ENCODE measurements at places on chromosomes 7 and 10.

- DNase-seq, result no peak
Measured at GRCh38 chr7:69859342-69859741, 261.1 kb downstream of the AUTS2 start.

GRCh38 chr7:73308074-73308664 lies 457 bp downstream of the NSUN5 start:
- DNase-seq, result no peak

- DNase-seq, result no peak
Measured at GRCh38 chr7:101636822-101637623, 7.9 kb upstream of the MYL10 start.

DNA sequence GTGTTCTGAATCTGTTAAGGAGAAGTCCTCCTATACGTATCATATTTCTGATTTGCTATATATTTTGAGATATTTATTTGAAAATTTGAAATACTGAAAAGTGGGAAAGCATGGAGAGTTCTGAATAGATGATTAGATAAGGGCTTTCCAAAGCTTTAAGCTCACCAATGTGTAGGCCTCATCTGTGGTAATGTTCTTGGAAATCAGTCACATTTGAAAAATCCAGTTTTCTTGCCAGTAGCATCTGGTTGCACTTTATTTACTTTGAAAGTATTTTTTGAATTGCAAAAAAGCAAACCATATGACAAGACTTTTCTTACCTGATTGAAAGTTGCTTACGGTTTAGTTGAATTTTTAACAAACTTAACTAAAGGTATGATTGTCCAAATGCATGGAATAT lies 21.7 kb downstream of the ADD3 start:
- DNase-seq, result no peak

DNA sequence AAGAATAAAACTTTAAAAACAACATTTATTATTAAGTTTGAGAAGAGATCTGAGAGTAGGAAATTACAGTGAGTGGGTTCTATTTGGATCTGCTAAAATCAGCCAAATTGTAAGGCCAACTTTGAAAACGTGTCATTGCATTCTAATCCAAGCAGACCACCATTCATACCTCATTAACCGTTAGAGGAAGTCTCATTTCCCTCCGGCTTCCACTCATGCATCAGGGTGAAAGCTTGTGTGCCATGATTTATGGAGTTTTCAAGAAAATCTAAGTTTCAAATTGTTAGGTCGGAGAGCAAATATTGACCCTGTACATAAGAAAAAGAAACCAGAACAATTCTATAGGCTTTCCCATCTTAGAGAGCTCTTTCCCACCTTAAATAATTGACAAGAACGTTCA lies 166.6 kb upstream of the NRG3 start:
- no peak for DNase-seq

DNA sequence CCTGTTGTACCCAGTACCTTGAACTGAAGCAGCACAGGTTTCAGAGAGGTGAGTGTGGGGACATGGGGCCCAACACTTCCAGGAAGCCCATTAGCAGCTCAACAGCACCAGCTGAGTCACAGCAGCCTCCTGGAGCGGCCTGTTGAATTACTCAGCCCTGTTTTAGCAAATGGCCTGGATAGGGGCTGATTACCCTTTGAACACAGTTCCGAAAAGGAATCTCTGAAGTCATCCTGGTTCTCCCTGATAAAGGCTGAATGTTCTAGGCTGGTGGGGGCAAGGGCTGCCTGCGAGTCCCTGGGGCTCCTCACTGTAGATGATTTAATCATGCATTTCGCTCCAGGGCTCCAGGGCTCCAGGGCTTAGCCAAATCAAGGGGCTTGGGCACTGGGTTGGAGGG lies 287.5 kb downstream of the GRID1 start:
- DNase-seq, result no peak

GRCh38 chr10:89302625-89303024 lies 779 bp downstream of the IFIT2 start:
- no peak for DNase-seq

DNA sequence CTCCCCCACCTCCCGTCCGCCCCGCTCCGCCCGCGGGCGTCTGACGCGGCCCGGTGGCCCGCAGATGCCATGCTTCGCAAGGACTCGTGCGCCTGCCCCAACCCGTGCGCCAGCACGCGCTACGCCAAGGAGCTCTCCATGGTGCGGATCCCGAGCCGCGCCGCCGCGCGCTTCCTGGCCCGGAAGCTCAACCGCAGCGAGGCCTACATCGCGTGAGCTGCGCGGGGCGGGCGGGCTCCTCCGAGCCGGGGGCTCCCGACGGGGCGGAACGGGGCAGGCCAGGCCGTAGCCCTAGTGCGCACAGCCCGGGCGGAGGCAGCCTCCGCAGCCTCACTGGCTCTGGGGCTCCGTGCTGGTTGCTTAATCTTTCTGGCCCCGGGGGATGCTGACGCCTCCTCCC lies 2.8 kb downstream of the ASIC3 start:
- no peak for DNase-seq

DNA sequence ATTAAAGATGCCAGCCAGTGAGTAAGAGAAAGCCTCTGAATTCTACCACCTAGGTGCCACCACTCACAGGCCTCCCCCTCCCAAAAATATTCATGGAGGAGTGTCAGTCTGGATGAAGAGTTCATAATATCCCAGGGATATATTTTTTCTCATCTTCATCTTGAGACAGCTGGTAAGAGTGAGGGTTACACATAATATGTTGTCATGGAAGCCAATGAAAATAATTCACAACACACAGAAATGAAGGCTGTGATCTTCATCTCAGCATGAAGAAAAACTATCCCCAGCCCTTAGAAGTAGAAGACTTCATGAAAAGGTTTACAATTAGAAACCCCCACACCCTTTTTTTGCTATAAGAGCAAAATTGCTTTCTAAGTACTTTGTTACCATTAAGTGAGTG lies 175.6 kb downstream of the DNAH11 start:
- no peak for DNase-seq

GRCh38 chr10:124079864-124080263 lies 13.5 kb downstream of the CHST15 start:
- DNase-seq, result no peak

DNA sequence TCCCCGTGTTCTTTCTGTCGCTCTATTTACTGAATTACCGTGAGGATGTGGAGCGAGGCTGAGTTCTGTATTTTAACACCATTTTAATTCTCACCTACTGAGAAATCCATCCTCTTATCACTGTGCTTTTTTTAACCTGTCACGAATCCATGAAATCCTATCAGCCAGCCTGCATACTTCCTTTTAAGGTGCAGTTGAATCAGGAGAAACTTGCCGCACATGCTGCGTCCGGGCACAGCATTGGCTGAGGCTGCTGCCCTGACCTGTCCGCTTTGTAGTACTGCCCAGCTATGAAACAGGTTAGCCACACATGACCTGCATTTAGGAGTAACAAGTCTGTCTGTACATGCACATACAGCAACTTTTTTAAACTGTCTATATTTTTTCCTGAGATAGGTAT lies 82.5 kb downstream of the EGFR start:
- no peak for DNase-seq

DNA sequence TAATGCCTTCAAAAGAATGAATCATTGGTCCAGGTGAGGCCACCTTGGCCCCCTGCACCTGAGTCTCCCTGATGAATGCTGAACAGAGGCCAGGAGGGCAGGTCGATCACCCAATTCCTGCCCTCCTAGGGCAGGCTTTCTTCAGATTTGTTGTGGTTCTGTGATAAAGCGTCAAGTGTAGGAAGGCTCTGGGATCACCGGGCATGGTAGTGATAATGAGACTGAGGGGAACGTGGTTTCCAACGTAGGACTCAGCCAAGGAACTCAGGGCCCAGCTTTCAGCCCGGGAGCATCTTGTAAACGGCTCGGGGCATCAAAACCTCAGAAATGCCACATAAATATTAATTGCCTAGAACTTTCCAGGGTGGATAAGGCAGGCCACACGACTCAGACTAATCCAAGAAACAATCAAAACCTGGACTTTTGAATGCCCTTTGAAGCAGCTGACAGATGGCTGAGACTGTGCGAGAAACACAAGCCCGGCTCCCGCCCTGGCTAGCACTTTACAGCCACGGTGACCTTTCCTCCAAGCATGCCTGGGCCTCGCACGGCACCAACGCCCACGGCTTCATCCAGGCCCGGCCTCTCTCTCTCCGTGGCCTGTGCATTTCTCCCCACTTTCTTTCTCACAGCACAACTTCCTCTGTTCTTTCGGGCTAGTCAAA lies 239.3 kb upstream of the GRB10 start:
- no peak for DNase-seq

- no peak for DNase-seq
Measured at GRCh38 chr7:36082216-36082615, 70.8 kb upstream of the EEPD1 start.

GRCh38 chr7:3977391-3977790 lies 676.3 kb downstream of the SDK1 start:
- no peak for DNase-seq

DNA sequence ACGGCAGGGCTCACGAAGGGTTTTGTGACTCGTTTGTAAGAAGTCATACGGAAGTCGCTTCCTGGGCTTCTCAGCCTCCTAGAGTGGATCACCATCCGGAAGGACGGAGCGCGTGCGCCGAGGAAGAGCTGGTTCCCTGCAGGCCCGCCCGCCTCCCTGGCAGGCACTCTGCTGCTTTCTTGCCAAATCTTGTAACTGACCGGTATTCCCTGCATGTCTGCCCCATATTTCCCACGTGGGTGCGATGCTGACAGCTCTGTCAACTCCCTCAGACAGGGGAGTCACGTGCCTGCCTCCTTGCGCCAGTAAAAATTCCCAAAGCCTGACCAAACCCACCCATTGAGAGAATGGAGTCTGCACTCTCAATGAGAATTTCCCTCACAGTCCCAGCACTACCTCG lies 12.7 kb downstream of the SHH start:
- DNase-seq, result no peak

Measured in cortex of kidney (tissue), 1 donor.